ENCODE measurements at places on chromosomes 3 and 15.

- DNase-seq: peak; percentile 65
These were observed 72.8 kb downstream of the SLC9A9 start for GRCh38 chr3:143775459-143775858.

DNA sequence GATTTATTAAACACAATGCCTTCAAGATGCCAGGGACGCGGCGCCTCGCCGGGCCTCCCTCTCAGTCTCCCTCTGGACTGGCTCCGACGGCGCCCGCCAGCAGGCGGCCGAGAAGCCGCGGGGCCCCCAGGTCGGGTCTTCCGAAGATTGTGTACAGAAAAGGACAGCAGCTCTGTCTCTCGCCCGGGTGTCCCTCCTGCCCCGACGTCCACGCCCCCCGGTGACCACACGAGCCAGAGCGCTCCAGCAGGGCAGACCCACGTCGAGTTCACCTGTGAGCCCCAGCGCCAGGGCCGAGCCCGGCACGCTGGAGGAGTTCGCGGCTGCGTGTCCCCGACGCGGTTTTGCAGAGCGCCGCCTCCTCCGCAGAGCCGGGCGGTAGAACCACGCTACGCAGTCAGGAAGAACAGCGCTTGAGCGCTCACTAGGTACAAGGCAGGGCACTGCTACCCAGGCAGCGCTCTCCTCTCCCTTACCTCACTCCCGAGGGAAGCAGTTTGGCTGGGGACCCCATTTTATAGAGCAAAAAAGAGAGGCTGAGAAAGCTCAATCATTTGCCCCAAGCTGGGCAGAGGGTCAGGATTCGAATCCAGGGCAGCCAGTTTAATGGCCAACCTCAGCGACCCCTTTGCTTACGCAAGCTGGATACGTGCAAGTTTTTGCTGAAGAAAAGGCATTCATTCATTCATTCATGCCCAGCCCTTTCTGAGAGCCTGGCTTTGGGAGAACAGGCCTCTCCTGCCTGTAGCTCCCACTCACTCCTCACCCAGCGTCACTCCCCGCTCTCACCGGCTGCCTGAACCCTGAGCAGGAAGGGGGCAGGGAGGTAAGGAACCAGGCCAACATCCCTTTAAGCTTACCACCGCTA lies 3.0 kb upstream of the TLE3 start:
- DNase-seq: peak; percentile 72

- no peak for DNase-seq
These were observed 322.3 kb downstream of the GBE1 start for GRCh38 chr3:81439108-81439507.

GRCh38 chr3:178851564-178851963 lies 220.0 kb downstream of the ZMAT3 start:
- DNase-seq: no peak
